ENCODE measurements at places on chromosomes 7 and 10.

GRCh38 chr10:51340845-51341610 lies 266.7 kb downstream of the PRKG1 start:
- no peaks in the 10 kb centered on the region for H3K36me3 ChIP-seq
- H3K4me1 ChIP-seq: peaks cover 7% of the 10 kb centered on the region
- no peak overlapping the region for H3K27ac ChIP-seq
- H3K27me3 ChIP-seq: no peaks in the 10 kb centered on the region

DNA sequence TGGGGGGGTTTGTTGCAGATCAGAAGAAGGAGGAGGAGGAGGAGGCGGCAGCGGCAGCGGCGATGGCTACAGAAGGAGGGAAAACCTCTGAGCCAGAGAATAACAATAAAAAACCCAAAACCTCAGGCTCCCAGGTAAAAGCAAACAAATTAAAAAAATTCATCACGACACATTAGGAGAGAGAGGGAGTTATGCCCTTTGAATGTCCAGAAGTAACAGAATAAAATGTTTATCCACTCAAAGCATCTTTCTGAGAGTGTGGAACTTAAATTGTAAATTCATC lies 717 bp downstream of the SP4 start:
- no peak for DNase-seq
- H3K27me3 ChIP-seq: no peaks in the 10 kb centered on the region
- peak overlapping the region; percentile 87 for H3K4me3 ChIP-seq
- no peaks in the 10 kb centered on the region for H3K36me3 ChIP-seq

- H3K27me3 ChIP-seq: no peaks in the 10 kb centered on the region
- H3K27ac ChIP-seq: no peak overlapping the region
- DNase-seq: no peak
- H3K4me1 ChIP-seq: no peaks in the 10 kb centered on the region
- no peaks in the 10 kb centered on the region for H3K36me3 ChIP-seq
Measured at GRCh38 chr7:106723398-106723797, 62.4 kb upstream of the CCDC71L start.

DNA sequence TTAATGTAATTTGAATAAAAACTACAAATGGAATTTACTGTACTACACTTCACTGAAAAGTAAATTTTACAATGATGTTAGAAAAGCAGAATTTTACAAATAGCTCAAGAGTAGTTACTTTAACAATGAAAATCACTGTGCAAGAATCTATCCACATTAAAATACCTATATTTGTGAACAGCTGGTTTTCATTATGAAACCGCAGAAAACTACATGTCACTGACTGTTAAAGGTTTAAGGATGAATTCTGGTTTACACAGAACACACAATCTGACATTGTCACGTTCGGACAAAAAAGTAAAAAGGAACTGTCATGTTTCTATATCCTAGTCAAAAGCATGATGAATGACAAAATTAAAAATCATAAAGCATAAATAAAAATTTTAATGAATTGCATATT lies 415.3 kb upstream of the PRKCQ start:
- no peaks in the 10 kb centered on the region for H3K36me3 ChIP-seq
- H3K4me1 ChIP-seq: no peaks in the 10 kb centered on the region
- H3K27ac ChIP-seq: no peak overlapping the region

GRCh38 chr7:11552676-11553296 lies 279.2 kb downstream of the THSD7A start:
- no peak overlapping the region for H3K4me3 ChIP-seq
- no peak for DNase-seq
- H3K4me1 ChIP-seq: no peaks in the 10 kb centered on the region
- H3K27ac ChIP-seq: no peak overlapping the region
- no peaks in the 10 kb centered on the region for H3K36me3 ChIP-seq
- H3K27me3 ChIP-seq: no peaks in the 10 kb centered on the region

DNA sequence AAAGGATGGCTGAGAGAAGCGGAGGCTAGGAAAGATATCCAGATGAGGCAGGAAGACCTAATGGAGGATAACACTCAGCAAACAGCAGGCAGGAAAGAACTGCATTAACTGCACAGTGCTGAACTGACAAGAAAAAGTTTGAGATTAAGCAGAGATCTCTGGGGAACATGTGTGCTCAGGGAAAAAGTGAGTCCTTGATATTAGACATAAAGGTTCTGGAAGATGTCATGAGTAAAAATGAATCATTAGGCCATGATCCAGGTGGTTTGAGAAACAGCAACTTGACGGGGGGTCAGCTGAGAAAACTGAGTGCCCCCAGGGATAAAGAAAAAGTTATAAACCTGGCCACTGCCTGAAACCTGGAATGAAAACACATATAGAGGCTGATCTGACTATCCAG lies 27.3 kb upstream of the ANK3 start:
- H3K36me3 ChIP-seq: no peaks in the 10 kb centered on the region
- H3K4me3 ChIP-seq: no peak overlapping the region
- H3K27me3 ChIP-seq: no peaks in the 10 kb centered on the region
- no peak for DNase-seq

DNA sequence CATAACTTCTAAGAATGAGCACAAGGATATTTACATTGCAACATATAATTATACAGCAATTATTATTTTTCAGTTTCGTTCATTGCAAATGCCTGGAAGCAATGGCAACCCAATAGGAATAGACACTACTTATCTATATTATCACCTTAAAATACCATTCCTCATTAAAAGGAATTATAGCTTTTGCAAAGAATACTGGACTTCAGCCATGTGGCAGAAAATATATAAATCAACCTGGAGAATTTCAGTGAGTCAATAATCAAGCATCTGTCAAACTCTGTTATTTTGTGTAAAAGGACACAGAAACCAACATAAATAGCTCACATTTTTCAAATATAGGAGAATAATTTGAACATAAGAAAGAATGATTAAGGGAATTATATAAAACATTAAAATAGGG lies 96.1 kb upstream of the SEMA3C start:
- H3K27ac ChIP-seq: no peak overlapping the region
- H3K4me1 ChIP-seq: peaks cover 8% of the 10 kb centered on the region
- no peaks in the 10 kb centered on the region for H3K27me3 ChIP-seq
- DNase-seq: no peak
- H3K36me3 ChIP-seq: no peaks in the 10 kb centered on the region
- H3K4me3 ChIP-seq: no peak overlapping the region

DNA sequence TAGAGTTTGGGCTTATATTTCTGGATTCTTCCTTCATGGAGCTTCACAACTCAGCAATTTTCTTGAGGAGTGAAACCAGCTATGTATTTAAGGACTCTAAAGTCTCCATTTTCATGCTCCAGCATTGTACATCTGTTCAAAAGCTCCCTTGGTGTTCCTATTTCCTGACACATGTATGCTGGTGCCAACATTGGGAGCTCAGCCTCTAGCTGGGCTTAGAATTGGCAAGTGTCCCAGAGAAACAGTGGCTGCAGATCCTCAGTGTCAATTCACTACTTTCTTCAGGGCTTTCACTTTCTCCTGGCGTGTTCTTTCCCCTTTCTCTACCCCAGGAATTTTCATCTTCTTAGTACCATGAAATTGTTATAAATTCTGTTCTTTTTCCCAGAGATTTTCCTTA lies 103.1 kb downstream of the ZNF467 start:
- no peaks in the 10 kb centered on the region for H3K4me1 ChIP-seq
- peak; percentile 87 for DNase-seq
- no peaks in the 10 kb centered on the region for H3K27me3 ChIP-seq
- no peak overlapping the region for H3K4me3 ChIP-seq

- DNase-seq: no peak
- no peaks in the 10 kb centered on the region for H3K4me1 ChIP-seq
- H3K27ac ChIP-seq: no peak overlapping the region
- H3K4me3 ChIP-seq: no peak overlapping the region
- H3K36me3 ChIP-seq: no peaks in the 10 kb centered on the region
Measured at GRCh38 chr7:41175435-41175834, 527.5 kb downstream of the INHBA start.

DNA sequence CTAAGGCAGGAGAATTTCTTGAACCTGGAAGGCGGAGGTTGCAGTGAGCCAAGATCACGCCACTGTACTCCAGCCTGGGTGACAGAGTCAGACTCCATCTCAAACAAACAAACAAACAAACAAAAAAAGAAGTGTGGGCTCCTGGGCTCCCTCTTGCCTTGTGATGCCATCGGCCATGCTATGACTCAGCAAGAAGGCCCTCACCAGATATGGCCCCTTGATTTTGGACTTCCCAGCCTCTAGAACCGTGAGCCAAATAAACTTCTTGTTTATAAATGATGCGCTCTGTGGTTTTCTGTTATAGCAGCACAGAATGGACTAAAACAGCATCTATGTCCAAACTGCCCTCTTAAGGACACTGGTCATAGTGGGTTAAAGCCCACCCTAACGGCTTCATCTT lies 29.9 kb upstream of the RHEB start:
- peaks cover 20% of the 10 kb centered on the region for H3K4me1 ChIP-seq
- no peak overlapping the region for H3K4me3 ChIP-seq
- no peaks in the 10 kb centered on the region for H3K36me3 ChIP-seq
- H3K27me3 ChIP-seq: no peaks in the 10 kb centered on the region

- H3K36me3 ChIP-seq: no peaks in the 10 kb centered on the region
- no peak overlapping the region for H3K4me3 ChIP-seq
Measured at GRCh38 chr10:91198781-91199180, 21.7 kb upstream of the PCGF5 start.

DNA sequence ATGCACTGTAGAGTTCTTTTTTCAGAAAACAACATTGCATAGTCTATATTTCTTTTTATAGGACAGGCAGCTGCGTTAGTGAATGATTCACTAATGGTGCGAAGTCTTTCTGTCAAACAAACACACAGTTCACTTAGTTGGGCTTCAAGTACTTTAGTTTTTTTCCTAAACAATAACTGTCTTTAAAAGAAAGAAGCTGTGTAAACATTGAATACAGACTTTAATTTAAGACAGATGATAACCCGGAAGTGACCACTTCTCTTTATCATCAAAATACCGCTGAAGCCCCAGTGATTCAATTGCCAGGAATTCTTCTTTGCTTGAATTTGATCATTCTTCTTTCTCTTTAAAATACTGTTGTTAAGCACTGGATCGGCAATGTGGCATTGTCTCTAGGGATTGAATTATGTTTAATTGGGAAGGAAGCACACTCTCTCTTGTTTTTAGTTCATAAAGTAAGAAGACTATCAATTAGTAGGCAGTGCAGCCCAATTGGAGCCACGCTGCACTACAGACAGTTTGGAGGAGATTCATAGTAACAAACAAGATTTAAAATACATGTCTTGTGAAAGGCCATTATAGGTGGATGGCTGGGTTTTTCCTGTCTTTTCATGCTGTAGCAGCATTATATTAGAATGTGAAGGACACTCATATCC lies 30.4 kb downstream of the CNTNAP2 start:
- no peak overlapping the region for H3K27ac ChIP-seq
- no peaks in the 10 kb centered on the region for H3K36me3 ChIP-seq
- H3K4me1 ChIP-seq: no peaks in the 10 kb centered on the region
- no peak overlapping the region for H3K4me3 ChIP-seq

- H3K27me3 ChIP-seq: no peaks in the 10 kb centered on the region
- DNase-seq: no peak
- no peak overlapping the region for H3K4me3 ChIP-seq
- no peak overlapping the region for H3K27ac ChIP-seq
- H3K36me3 ChIP-seq: no peaks in the 10 kb centered on the region
- no peaks in the 10 kb centered on the region for H3K4me1 ChIP-seq
Measured at GRCh38 chr10:129790715-129791446, 173.2 kb downstream of the EBF3 start.

- DNase-seq: no peak
- no peak overlapping the region for H3K27ac ChIP-seq
- H3K4me3 ChIP-seq: no peak overlapping the region
Measured at GRCh38 chr10:102702742-102703141, 11.5 kb downstream of the ARL3 start.

DNA sequence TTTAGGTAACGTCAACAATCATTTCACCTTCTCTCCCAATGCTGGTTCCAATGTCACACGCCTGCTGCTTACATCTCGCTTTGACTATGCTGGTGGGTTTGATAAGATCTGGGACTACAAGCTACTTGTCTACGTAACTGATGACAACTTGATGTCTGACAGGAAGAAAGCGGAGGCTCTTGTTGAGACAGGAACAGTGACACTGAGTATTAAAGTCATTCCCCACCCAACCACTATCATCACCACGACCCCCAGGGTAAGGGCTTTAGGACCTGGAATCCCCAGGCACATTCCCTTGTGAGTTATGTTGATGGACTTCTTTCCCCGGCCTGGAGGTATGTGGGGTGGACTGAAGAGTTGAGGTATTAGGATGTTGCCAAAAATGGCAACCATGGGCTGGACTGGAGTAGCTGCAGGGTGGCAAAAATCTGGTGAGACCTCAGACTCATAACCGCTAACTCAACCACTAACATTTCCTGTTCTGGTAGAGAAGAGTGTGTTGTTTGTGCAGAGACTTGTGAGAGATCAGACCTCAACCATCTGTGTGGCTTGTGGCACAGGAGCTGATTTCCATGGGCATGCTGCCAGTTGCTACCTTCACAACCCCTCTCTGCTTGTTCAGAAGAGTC lies 59.2 kb downstream of the CDHR3 start:
- no peaks in the 10 kb centered on the region for H3K36me3 ChIP-seq
- no peak for DNase-seq
- H3K27me3 ChIP-seq: no peaks in the 10 kb centered on the region
- no peak overlapping the region for H3K4me3 ChIP-seq
- H3K4me1 ChIP-seq: peaks cover 9% of the 10 kb centered on the region

DNA sequence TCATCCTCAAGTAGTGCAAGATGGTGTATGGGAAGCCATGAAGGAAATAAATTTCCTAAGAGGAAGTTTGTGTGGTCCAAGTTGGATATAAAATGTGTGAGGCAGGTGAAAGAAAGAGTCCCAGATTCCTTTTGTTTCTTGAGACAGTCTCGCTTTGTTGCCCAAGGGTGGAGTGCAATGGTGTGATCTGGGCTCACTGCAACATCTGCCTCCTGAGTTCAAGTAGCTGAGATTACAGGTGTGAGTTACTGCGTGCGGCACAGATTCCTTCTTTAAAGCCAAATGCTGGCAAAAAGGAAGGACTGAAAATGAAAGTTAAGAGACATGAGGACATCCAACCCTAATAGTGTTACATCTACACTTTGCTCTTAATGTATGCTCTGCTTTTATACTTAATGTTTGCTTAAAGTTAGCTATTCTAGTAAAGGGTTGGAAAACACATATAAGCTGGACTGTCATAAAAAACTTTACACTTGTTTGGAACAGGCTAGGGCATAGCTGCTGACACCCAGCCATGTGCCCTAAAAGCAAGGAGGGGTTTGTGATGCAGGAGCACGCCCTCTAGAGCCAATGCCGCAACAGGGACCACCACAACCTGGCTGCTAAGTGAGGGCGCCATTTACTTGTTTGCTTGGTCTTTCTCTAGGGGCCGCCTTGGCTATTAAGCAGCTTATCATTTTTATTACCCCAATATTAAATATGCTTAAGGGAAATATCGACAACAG lies 34.5 kb downstream of the CLEC2L start:
- H3K36me3 ChIP-seq: no peaks in the 10 kb centered on the region
- H3K4me3 ChIP-seq: no peak overlapping the region
- H3K27me3 ChIP-seq: no peaks in the 10 kb centered on the region
- H3K4me1 ChIP-seq: no peaks in the 10 kb centered on the region

GRCh38 chr10:124596962-124597845 lies 135.6 kb downstream of the LHPP start:
- no peaks in the 10 kb centered on the region for H3K4me1 ChIP-seq
- DNase-seq: no peak
- H3K36me3 ChIP-seq: no peaks in the 10 kb centered on the region
- H3K27ac ChIP-seq: no peak overlapping the region
- H3K27me3 ChIP-seq: no peaks in the 10 kb centered on the region
- no peak overlapping the region for H3K4me3 ChIP-seq
